ENCODE measurements at places on chromosomes 7 and 10. TPM values are rescaled to one million over a fixed set of nuclear protein-coding genes. Genes with fewer than 3 reads are reported as not detected.

DNA sequence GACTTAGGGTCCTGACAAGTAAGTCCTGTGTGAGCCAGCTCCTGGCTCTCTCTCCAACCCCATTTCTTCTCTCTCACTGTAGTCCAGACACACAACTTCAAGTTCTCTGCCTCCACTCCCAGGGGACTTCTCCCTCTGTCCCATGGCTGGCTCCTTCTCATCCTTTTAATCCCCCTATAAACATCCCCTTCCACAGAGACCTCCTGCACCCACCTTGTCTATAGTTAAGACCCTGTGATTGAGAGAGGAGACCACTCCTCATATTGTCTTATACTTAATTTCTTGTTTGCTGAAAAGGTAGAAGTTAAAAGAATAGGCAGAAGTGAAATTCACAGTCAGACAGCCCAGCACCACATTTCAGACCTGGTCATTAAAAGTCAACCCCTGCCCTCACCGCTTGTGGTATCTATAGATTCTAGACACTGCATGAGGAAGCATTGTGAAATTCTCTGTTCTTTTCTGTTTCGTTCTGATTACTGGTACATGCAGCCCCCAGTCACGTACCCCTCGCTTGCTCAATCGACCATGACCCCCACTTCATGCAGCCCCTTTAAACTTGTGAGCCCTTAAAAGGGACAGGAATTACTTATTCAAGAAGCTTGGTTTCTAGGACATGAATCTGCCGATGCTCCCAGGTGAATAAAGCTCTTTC lies 125.6 kb upstream of the FRMD4A start:
- H3K27me3 ChIP-seq: peaks cover 3% of the 10 kb centered on the region
- no peaks in the 10 kb centered on the region for H3K4me1 ChIP-seq
- H3K36me3 ChIP-seq: no peaks in the 10 kb centered on the region
- no peak overlapping the region for H3K4me3 ChIP-seq
- no peak overlapping the region for H3K27ac ChIP-seq

DNA sequence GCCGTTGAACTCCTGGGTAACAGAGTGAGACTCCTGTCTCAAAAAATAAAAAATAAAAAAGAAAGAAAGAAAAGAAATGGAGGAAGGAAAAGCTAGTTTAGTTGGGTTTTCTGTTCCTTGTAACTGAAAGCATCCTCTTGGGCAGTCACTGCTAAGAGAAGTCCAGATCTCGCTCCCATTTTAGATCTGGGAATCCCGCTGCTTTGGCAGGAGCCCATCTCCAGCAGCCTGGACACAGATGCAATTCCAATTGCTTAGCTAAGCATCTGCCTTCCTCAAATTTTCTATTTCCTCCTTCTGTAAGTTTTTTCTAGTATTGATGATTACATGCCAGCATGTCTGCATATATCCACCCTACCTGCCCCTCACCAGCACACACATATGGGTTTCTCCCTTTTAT lies 54.1 kb downstream of the DENND2A start:
- H3K4me3 ChIP-seq: no peak overlapping the region
- H3K36me3 ChIP-seq: peaks cover 29% of the 10 kb centered on the region
- H3K4me1 ChIP-seq: no peaks in the 10 kb centered on the region

DNA sequence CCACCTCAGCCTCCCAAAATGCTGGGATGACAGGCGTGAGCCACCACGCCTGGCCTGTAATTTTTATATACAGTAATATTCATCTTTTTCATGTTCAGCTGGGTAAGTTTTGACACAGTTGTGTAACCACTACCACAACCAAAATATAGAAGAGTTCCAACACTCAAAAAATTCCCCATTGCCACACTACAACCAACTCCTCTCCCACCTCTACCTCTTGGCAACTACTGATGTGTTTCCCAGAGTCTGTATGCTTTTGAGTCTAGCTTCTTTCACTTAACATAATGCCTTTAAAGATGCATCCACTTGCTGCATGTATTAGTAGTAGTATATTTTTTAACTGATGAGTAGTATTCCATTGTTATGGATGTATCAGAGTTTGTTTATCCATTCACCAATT lies 90.7 kb downstream of the SRPK2 start:
- peaks cover 3% of the 10 kb centered on the region for H3K36me3 ChIP-seq
- no peak overlapping the region for H3K4me3 ChIP-seq
- no peak for DNase-seq
- H3K27ac ChIP-seq: no peak overlapping the region
- H3K4me1 ChIP-seq: no peaks in the 10 kb centered on the region

DNA sequence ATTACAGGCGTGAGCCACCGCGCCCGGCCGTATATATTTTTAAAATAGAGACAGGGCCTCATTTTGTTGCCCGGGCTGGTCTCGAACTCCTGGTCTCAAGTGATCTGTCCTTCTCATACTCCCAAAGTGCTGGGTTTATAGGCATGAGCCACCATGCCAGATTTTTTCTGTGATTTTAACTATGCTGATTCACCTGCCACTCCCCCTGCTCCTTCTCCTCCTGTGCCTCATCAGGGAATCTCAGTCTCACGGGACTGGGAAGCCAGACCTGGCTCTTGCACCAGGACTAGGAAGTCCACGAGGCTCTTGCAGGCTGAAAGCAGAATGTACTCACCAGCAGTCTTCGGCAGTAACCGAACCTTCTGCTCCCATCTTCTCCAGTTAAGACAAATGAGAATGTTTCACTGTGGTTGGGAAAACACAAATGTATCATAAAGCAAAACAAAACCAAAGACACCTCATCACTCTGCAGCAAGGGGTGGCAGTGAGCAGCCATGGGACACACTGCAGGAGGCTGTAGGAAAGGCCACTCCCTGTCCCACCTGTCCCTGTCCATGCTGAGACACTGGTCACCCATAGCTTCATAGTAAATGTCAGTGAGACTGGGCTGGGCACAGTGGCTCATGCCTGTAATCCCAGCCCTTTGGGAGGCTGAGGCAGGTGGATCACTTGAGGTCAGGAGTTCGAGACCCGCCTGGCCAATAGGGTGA lies 78.7 kb upstream of the MKRN1 start:
- no peak overlapping the region for H3K4me3 ChIP-seq
- H3K36me3 ChIP-seq: peaks cover 34% of the 10 kb centered on the region
- no peak for DNase-seq
- no peak overlapping the region for H3K27ac ChIP-seq
- no peaks in the 10 kb centered on the region for H3K27me3 ChIP-seq
- H3K4me1 ChIP-seq: peaks cover 5% of the 10 kb centered on the region

- H3K27me3 ChIP-seq: peaks cover 18% of the 10 kb centered on the region
- no peaks in the 10 kb centered on the region for H3K36me3 ChIP-seq
- peak; percentile 39 for DNase-seq
- no peak overlapping the region for H3K4me3 ChIP-seq
- H3K27ac ChIP-seq: peak overlapping the region; percentile 53
Measured at GRCh38 chr7:101586078-101586905, 42.8 kb downstream of the MYL10 start.

GRCh38 chr7:95963446-95963990 lies 191.2 kb downstream of the DYNC1I1 start:
- no peak overlapping the region for H3K27ac ChIP-seq
- H3K4me1 ChIP-seq: no peaks in the 10 kb centered on the region
- peaks cover 15% of the 10 kb centered on the region for H3K27me3 ChIP-seq
- no peak for DNase-seq

DNA sequence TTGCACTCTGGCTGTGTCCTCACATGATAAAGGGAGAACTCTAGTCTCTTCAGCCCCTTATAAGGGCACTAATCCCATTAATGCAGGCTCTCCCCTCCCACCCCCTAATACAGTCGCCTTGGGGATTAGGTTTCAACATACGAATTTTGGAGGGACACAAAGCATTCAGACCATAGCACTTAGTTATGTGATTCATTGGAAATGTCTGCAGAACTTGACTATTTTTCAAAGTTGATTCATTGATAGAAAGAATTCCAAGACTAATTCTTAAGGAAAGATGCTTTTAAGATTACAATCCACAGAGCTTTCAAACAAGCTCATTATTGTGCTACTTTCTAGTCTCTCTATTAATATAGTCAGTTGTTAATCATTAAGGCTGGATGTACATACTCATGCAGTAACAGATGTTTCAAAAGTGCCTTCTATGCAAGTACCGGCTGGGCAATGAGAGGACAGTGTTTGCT lies 85.3 kb upstream of the RPA3 start:
- H3K27ac ChIP-seq: no peak overlapping the region
- H3K27me3 ChIP-seq: no peaks in the 10 kb centered on the region
- no peak for DNase-seq
- H3K36me3 ChIP-seq: no peaks in the 10 kb centered on the region
- H3K4me1 ChIP-seq: peaks cover 11% of the 10 kb centered on the region
- H3K4me3 ChIP-seq: no peak overlapping the region

DNA sequence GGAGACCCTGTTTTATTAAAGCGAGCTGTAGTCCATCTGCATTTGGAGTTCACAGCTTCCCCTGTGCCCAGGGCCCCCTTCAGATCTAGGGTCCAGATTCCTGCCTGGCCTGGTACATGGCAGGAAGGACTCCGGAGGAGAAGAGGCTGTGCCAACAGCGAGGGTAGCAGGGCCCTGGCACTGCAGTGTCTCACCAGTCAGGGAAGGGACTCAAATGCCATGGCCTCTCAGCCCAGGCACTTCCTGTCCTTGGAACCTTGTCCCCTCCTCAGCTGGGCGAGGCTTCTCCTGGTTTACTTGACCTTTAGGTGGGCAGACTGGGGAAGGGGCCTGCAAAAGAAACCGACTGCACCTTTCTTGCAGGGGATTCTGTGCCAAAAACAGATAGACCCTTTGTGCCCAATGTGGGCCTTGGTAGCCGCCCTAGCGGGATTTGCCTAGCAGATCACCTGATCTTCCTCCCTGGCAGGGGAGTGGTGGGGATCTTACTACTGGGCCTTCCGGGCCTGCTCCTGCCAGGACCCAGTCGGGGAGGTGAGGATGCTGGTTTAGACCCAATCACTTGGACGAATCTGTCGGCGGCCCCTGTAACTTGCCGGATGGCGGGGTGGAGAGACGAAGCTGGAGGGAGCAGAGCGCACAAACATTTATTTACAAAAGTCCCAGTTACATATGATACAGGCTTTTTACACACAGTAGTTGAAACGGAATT lies 161.9 kb downstream of the RNF216 start:
- H3K36me3 ChIP-seq: peaks cover 13% of the 10 kb centered on the region
- H3K4me1 ChIP-seq: no peaks in the 10 kb centered on the region
- no peak overlapping the region for H3K4me3 ChIP-seq
- no peaks in the 10 kb centered on the region for H3K27me3 ChIP-seq
- peak overlapping the region; percentile 50 for H3K27ac ChIP-seq

GRCh38 chr7:21941611-21942141 lies 4.0 kb downstream of the CDCA7L start:
- DNase-seq: no peak
- no peak overlapping the region for H3K27ac ChIP-seq
- H3K36me3 ChIP-seq: peaks cover 20% of the 10 kb centered on the region
- no peak overlapping the region for H3K4me3 ChIP-seq
- peaks cover 73% of the 10 kb centered on the region for H3K27me3 ChIP-seq

SLC39A12 gene
- total RNA-seq: not detected

EFCAB10 gene
- total RNA-seq: not detected

CXCL12 gene
- 45.8 TPM for total RNA-seq

SPDYE16 gene
- 0.34 TPM for total RNA-seq

ADAMTS14 gene
- total RNA-seq: 4.1 TPM

IFIT1B gene
- total RNA-seq: not detected
